ENCODE measurements at places on chromosomes 16 and 17.

DNA sequence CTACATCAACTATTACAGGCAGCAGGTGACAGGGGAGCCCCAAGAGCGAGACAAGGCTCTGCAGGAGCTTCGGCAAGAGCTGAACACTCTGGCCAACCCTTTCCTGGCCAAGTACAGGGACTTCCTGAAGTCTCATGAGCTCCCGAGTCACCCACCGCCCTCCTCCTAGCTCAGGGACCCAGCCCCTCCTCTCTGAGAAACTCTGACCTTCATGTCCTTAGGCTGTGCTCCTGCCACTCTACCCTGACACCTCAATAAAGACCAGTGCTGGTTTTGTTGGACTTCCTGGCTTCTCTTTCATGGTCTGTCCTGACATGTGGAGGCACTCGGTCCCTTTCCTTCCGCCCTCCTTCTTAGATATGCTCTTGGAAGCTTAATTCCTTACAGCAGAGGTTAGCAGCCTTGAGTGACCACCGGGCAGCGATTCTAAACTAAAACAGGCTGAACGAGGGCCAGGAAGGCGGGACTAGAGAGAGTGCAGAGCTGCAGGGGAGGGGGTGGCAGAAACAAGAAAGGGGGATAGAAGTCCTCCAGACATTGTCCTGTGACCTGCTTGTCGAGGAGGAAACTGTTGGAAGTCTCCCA lies 915 bp downstream of the AHSP start:
- no peak for DNase-seq

- DNase-seq: no peak
These were observed 51.0 kb upstream of the MARCHF10 start for GRCh38 chr17:62859146-62859545.

GRCh38 chr17:79749156-79749815 lies 18.5 kb downstream of the ENPP7 start:
- DNase-seq: no peak

- no peak for DNase-seq
These were observed 26.3 kb downstream of the PMP22 start for GRCh38 chr17:15238676-15239422.

DNA sequence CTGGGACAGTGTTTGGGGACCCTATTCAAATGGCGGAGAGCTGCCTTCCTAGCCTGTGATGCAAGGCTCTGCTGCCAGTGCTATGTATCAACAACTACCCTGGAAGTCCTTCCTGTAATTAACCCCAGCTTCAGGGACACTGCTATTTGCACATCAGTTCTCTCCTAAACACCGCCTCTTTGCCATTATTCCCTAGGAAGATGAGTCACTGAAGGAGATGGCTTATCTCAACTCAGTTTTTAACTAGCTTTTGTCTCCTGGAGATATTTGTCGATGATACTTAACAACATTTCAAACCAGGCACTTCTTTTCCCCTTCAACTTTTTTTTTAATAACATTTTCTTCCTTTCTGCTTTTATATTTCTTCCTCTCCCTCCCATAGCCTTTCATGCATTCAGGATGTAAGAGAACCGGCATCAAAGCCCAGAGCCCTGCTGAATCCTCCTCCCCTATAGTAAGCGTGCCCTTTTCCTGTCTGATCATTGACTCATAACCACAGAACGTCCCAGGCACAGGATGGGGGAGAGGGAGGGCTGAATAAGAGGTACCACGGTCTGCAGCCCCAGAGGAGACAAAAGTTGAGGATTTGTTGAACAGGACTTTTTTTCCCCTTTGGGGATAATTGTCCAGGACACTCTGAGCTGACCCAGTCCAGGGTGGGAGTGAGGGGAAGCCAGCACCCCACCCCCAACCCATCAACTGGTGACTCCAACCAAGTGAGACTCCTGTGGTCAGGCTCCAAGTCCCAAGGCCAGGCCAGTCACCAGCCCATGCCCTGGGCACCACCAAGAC lies 387.8 kb upstream of the SALL1 start:
- no peak for DNase-seq

GRCh38 chr16:81545470-81546250 lies 101.1 kb downstream of the CMIP start:
- no peak for DNase-seq

GRCh38 chr17:57957886-57958285 lies 2.7 kb upstream of the CUEDC1 start:
- no peak for DNase-seq

Data from GM12891 (cell line).